Umbilical cord (tissue), 2 donors: ENCODE measurements at places on chromosomes 12 and 14.

DNA sequence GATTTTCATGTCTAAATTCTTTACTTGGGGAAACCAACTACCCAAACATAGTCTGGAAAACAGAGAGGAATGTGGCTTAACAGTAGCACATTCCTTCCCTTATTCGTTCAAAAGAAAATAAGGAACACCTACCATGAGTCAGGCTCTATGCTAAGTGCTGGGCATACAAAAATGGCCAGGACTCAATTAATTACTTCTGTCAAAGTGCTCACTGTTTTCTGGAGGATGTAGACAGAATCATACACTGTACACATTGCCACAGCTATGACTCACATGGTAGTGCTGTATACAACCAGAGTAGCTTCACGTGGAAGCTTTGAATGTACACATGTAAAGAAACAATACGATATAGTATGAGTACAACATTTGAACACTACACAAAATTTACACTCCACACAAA, 50.1 kb downstream of the SLC25A21 start:
- DNase-seq = peak; percentile 9

- DNase-seq = no peak
Observed at GRCh38 chr12:1491983-1492697, 102.2 kb downstream of the FBXL14 start.

- DNase-seq = no peak
Observed at GRCh38 chr12:31321186-31321896, 4.6 kb downstream of the SINHCAF start.

GRCh38 chr14:87049950-87050349, 943.0 kb downstream of the GALC start:
- DNase-seq = no peak

DNA sequence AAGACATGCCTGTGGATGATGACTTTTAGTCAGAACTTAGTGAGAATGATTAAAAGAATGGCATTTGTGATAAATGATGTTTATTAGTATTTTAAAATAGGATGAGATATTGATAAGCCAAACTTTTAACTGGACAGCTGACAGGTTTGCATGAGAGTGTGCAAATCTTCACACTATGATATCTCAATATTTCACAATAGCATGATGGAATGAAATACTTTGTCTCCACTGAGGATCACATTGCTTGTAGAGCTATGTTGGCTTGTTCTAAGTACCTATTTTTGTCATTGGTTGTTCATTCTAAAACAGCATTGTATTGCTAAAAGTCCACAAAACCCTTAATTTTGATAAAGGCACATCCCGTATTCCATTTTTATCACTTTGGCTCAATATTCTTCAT, 322.1 kb downstream of the ACSS3 start:
- DNase-seq = no peak

DNA sequence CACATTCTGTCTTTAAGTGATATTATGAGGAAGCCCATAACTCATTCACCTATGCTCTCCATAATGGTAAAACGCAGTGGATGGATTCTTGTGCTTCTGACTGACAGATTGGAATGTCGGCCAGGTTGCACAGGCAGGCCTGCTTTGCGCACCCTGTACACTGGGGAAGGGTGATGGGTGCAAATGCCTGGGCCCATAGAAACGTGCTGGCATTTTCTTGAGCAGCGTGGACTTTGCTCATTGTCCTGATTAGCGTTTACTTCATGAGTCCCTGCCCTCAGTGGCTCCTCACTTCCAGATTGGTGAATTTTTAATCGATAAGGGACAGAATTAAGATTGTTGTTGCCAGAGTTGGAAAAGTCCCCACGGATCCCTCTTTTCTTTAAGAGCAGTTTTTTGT, 80.9 kb upstream of the TRAF3 start:
- DNase-seq = no peak

DNA sequence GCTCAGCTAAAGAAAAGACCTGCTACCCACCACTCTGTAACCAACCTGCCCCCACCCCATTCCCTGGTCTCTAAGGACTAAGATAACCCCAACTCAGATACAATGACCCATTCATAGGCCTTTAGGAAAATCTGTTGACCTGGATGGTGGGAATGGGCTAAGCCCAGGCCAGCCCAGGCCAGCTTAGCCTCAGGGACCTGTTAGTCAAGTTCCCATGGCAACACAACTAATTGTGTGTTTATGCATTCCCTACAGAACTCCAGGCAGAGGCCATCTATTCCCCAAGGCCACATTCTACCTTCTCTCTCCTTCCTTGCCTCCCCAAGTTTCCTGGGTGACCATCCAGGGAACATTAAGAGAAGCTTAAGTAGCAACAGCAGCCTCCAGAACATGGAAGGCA, 16.1 kb upstream of the KRT8 start:
- DNase-seq = no peak

DNA sequence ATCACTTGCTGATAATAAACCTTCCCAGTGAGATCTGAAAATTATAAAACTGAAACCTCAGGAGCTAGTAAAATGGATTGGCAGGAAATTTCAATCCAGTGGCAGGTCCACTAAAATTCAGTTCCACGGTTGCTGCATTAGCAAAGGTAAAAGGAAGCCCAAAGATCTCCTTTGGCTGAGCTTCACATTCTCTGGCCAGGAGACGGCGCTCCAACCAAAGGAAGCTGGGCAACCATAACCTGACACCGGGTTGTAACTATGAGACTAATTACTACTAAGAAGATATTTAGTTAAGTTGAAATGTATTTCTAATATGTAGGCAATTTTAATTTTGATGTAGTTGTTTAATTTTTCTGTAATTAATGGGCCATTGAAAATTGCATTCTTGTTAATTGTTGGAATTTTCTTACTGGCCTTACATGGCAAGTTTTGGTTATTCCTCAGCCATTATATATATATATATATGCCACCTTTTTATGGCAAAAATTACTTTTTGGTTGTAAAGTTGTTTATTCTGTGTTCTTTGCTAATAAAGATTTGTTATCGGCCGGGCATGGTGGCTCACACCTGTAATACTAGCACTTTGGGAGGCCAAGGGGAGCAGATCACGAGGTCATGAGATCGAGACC, 17.0 kb downstream of the OR8S1 start:
- DNase-seq = no peak

- DNase-seq = no peak
Observed at GRCh38 chr14:81208489-81208888, 12.3 kb downstream of the GTF2A1 start.

- peak; percentile 5 for DNase-seq
Observed at GRCh38 chr14:61925043-61925442, 162.8 kb downstream of the SNAPC1 start.

GRCh38 chr12:6820166-6820565, 1.5 kb upstream of the GPR162 start:
- DNase-seq = no peak

DNA sequence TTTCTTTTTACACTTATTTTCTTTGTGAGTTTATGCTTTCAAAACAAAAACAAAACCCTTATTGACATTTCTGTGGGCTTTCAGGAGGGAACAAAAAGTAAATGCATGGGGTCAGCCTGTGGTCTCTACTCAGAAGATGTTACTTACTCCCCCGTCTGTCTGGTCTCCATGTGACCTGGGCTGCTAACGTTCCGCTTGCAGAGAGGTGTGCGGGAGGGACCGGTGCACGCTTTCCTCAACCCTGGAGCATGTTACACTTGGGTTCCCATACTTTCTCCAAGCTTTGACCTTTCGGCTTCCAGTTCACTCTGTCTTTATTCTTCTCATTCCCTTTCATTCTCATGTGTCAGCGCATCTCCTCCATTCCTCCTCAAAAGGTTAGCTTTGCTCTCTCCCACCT, 36.5 kb downstream of the ZC3H14 start:
- no peak for DNase-seq

DNA sequence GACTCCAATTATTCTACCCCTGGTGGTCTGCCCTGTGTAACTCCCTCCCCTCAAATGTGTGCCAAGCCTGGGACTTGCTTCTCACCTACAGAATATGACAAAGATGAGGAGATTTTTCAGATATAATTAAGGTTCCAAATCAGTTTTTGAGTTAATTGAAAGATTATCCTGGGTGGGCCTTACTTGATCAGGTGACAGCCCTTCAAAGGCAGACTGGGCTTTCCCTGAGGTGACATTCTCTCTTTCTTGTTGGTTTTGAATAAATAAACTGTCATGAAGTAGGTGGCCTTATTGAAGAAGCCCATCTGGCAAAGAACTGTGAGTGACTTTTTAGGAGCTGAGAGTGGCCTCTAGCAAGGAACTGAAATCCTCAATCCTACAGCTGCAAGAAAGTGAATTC, 106.0 kb downstream of the BRMS1L start:
- DNase-seq = no peak

DNA sequence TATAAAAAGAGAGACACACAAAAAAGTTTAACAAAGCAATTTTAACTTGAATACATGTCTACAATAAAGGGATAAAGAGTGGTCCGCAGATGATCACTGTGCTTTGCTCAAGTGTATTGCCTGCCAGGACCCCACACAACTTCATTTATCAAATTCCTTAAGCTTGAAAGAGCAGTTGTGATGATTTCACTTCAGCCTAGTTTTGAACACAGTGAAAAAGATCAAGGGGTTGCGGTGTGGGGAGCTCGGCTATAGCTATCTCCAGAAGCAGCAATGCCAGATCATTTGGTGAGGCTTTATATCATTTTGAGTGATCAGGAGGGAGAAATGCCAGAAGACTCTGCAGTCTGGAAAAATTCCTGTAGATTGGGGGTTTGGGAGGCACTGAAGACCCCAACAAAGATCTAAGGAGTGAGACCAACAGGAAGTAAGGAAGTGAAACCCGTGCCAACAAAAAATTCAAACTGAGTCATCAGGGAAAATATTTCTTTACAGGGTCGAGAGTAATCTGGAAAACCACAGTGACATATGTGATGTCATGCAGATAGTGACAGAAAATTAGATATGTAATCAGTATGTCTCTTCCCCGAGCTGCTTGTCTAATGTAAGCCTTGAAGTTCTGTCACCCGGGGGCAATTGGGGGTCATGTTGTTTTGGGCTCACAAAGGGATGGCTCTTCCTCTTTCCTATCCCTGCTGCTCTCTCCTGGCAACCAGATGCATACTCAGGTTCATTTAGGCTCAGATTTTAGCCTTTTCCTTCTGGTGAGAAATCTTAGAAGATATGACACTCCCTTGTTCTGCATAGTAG, 221.8 kb downstream of the MSRB3 start:
- DNase-seq = peak; percentile 57

- DNase-seq = peak; percentile 36
Observed at GRCh38 chr12:78120866-78121560, 290.3 kb downstream of the NAV3 start.

- peak; percentile 82 for DNase-seq
Observed at GRCh38 chr12:116126610-116127009, 150.9 kb downstream of the MED13L start.

DNA sequence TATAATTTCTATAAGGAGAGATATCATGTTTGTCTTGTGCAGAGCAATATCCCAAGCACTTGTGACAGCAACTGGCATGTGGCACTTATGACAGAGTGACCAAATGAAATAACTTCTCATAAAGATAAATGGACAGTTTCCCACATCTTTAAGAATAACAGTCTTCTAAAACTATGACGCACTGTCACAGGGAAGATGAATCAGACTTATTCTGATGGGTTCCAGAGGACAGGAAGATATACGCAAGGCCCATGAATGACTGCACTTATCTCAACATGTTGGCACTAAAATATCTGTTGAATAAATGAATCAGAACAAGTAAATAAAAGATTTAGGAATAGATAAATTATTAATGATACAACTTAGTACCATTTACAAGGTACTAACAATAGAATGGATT, 465.8 kb upstream of the SYT1 start:
- peak; percentile 14 for DNase-seq

DNA sequence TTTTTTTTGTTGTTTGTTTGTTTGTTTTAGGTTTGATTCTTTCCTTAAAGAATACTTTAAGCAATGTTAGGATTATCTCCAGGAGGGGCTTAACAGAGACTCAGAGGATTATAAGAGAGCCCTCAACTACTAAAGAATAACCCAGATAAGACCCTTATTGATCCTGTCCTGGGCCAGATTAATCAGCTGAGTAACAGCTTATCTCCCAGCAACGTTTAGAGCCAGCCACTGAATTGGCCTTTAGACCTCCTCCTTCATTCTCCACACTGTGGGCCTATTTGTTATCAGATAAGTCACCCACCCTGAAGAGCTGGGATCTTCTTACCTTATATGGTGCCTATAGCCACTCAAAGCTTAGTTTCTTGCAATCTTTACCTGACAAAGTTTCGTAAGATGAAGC, 71.1 kb downstream of the FIGNL2 start:
- no peak for DNase-seq

GRCh38 chr14:103696070-103696402, 19.2 kb downstream of the XRCC3 start:
- DNase-seq = no peak

DNA sequence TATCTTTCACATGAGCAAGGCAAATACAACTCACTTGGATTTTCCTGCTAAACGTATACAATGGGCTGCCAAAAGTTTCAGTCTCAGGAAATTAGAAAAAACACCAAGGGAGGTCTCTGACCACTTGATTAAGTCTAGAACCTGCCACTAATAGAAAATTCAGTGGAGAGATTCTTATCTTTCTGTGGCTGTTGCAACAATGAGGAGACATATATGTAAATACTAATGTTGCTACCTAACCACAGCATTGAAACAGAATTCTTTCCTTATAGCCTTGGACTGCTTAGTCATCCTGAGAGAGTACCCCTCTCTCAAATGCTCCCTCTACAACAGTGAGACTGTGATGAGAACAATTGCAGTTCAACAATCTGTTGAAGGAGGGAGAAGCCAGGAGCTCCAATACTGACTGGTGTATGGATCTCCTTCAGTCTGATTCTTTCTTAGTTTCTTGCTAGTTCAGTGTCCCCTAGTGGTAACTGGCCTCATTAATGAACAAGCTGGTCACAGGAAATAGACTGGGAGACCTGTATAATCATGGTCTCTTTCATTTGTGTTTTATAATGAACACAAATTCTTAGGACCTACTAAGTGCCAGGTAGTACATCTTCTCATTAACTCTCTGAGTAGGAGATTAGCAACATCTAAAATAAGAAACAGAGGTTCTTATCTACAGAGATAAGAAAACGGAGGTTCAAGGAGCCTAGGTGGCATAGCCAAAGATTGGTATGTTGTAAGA, 164.5 kb downstream of the SLC38A4 start:
- peak; percentile 89 for DNase-seq

DNA sequence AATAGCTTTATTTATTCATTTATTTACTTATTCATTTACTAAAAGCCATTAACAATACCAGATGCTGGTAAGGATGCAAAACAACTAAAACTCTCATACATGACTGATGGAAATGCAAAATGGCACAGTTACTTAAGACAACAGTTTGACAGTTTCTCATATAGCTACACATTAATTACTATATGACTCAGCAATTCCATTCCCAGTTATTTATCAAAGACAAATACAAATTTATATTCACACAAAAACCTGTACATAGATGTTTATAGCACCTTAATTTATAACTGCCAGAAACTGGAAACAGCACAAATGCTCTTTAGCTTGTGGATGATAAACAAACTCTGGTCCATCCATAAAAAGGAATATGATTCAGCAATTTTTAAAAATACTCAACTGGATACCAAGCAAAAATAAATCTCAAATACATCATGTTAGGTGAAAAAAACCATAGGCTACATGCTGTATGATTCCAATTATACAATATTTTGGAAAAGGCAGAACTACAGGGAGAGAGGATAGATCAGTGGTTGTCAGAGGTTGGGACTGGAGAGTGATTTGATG, 37.9 kb upstream of the ST8SIA1 start:
- no peak for DNase-seq
